ENCODE measurements at places on chromosomes 5 and 9.

GRCh38 chr9:137621131-137621757, 2.4 kb downstream of the EHMT1 start:
- no peak for DNase-seq

GRCh38 chr5:41875121-41875520, 4.9 kb upstream of the OXCT1 start:
- DNase-seq: no peak

GRCh38 chr5:53017383-53017782, 28.2 kb downstream of the ITGA2 start:
- no peak for DNase-seq

GRCh38 chr5:153742060-153742459, 251.6 kb downstream of the GRIA1 start:
- no peak for DNase-seq

GRCh38 chr5:32190095-32190494, 16.0 kb upstream of the GOLPH3 start:
- DNase-seq: no peak

GRCh38 chr9:75866273-75866871, 24.1 kb upstream of the PCSK5 start:
- no peak for DNase-seq

DNA sequence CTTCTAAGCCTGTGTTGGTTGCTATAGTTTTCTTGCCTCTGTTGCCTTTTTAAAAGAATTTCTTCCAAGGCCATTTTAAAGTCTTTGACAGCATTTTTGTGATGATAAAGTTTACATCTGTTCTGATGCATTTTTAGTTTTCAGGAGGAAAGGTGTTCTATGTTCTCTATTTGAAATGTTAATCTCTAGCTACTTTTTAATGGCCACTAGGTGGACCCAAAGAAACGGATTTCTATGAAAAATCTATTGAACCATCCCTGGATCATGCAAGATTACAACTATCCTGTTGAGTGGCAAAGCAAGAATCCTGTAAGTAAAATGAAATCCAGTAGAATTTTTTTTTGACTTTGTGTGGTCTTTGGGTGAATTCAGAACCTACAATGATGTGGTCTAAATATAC, 60.2 kb downstream of the MELK start:
- DNase-seq: no peak

Data from NCI-H748 treated with DMSO at 0.1 percent for 48 hours (cell line).